ENCODE measurements at places on chromosomes 6 and 20.

DNA sequence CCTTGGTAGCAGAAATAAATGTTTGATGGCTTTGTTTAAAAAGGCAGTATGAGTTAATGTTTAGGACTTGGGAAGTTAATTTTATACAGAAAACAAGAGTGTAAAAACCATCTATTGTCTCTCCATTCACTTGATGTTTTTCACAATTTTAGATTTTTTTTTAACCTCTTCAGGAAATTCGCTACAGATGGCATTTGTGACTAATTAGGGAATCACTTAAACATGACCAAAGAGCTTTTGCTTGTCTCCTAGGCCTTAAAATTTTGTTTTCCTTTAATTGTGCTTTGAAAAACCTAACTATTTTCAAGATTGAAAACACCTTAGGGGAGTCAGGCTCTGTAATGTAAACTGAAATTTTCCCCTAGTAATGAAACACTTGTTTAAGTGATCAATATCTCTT lies 17.3 kb downstream of the TULP4 start:
- DNase-seq, result no peak

DNA sequence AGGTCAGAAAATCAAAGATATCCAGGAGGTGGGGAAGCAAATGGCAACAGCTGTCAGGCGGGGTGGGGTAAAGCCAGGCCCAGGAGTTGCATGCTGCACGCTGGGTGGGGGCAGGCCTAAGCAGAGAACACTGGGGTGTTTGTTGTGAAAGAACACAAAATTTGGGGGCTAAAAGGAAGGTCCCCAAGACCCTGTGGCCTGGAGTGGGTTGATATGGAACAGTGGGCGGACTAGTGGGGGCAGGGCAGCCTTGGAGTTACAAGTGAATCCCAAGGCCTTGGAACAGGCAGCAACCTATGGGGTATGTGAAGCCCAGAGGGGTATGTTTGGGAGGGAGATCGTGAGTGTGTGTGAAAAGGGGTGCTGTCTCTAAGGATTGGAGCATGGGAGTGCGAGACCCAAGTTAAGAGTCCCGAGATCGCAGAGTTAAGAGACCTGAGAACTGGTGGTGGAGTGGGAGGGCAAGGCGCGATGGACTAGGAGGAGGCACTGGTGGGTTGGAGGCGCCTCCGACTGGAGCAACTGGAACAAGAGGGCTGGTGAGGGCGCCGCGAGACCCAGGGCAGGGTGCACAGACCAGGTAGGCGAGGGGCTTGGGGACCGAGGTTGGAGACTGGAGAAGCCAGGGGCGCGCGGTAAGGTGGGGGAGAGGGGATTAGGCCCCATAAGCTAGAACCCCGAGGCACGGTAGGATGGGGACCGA lies 658 bp downstream of the CUL7 start:
- peak; percentile 20 for DNase-seq

- DNase-seq, result no peak
These were observed 112.2 kb upstream of the LAMP5 start for GRCh38 chr20:9402141-9402540.

- no peak for DNase-seq
These were observed 45.9 kb upstream of the CSE1L start for GRCh38 chr20:48999890-49000870.

- DNase-seq, result no peak
These were observed 1040.7 kb upstream of the ADGRB3 start for GRCh38 chr6:67594366-67594765.

- no peak for DNase-seq
These were observed 320.0 kb downstream of the GJA1 start for GRCh38 chr6:121755485-121755884.

GRCh38 chr6:169527306-169527705 lies 174.5 kb downstream of the WDR27 start:
- no peak for DNase-seq

DNA sequence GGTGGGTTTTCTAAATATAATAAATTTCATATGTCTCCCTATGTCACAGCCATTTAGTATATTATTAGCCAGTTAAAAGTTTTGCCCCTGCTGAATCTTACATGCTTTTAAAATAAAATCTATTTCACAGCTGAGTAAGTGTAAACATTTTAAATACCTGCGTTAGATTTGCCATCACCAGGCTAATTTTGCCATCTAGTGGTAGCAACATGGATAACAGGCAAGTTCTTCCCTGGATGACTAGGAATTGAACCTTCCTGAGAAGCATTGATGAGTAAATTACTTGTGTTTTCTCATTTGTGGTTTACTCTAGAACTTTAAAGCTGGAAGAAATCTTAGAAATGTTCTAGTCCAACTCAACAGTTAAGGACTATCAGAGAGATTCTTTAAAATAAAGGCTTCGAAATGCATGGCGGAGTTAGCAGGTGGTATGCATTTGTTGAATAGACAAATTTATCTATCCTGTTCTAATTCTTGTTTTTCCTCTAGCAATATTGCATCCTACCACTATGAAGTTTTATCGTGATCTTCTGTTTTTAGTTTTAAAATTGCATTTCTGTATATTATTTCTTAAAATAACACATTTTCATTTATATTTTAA lies 2.6 kb downstream of the PRSS35 start:
- DNase-seq, result peak; percentile 51

GRCh38 chr20:8043687-8044282 lies 24.2 kb upstream of the TMX4 start:
- peak; percentile 70 for DNase-seq

GRCh38 chr6:24545183-24545582 lies 50.4 kb downstream of the ALDH5A1 start:
- DNase-seq, result no peak

GRCh38 chr20:22962567-22963439 lies 72.3 kb upstream of the SSTR4 start:
- DNase-seq, result no peak

GRCh38 chr6:127938701-127939100 lies 37.8 kb upstream of the THEMIS start:
- peak; percentile 70 for DNase-seq

DNA sequence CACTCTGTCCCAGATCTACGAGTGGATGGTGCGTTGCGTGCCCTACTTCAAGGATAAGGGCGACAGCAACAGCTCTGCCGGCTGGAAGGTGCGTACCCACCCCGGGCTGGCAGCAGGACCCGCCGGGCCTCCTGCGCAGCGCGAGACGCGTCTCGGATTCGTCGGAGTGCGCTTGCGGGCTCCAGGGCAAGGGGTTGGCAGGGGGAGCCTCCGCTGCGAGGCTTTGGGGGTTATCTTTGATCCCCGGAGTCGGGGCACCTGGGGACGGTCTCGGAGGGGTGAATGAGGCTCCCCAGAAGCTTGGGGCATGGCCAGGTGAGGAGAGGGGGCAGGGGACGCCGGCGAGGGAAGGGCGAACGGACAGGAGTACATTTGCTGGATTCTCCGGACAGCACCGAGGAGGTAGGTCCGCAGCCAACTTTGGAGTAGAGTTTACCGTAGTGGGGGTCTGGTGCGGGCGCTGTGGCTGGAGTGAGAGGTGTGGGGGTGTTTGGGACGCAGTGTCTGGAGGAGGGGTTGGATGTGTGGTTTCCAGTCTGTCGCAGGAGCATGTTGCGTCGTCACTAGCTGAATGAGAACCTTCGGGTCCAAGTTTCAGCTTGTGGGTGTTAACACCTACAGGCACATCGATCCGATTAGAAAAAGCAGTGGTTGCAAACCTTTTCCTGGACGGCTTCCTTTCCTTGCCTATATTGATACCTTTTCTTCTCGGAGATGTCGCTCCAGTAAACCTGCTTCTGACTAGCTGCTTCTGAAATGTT lies 1.2 kb downstream of the FOXO3 start:
- DNase-seq, result no peak

DNA sequence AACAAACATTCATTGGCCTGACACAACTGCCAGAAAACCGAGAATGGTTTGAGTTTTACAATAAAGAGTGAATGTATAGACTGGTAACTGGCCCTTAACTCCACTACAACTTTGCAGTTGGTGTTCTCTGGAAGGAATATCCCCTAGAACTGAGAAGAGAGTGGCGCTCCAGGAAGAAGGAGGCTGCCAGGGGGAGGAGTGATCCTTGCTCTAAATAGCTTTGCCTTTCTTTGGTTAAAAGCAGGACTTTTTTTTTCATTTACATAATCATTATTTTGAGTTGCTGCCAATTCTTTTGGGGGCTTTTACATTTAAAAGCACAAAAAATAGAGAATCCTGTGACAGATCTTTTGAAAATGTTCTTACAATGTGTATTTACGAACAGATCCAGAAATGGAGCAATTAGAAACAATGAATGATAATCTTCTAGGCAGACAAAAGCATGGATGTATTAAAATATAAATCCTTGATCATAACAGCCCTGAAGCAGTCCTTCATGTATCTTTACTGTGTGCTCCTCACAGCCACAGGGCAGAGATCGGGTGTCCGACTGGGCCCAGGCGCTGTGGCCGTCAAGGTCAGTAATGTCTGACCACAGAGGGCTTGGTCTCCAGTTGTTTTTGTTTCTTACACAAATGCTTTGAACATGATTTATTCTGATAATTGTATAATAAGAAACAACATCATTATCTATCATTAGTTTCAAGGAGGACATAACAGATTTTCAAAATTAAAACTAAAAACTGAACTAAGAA lies 612.2 kb downstream of the HDGFL1 start:
- DNase-seq, result no peak

DNA sequence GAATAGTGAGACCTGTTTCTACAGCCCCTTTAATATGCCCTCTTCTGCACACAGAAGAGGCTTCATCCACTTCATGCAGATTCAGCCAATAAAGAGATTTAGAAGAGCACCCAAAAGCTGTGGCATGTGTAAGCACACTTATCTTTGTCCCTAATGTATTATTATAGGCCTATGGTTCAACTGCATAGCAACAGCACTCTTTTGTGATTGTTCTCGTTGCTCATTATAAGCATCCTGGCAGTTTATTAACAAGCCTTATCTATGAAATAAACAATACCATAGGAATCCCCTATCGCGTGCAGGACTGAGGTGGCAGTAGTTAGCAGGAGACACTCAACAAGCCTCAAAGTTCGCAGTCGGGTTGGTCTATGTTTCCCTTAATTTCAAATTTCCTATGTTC lies 138.5 kb upstream of the BEND6 start:
- DNase-seq, result no peak

DNA sequence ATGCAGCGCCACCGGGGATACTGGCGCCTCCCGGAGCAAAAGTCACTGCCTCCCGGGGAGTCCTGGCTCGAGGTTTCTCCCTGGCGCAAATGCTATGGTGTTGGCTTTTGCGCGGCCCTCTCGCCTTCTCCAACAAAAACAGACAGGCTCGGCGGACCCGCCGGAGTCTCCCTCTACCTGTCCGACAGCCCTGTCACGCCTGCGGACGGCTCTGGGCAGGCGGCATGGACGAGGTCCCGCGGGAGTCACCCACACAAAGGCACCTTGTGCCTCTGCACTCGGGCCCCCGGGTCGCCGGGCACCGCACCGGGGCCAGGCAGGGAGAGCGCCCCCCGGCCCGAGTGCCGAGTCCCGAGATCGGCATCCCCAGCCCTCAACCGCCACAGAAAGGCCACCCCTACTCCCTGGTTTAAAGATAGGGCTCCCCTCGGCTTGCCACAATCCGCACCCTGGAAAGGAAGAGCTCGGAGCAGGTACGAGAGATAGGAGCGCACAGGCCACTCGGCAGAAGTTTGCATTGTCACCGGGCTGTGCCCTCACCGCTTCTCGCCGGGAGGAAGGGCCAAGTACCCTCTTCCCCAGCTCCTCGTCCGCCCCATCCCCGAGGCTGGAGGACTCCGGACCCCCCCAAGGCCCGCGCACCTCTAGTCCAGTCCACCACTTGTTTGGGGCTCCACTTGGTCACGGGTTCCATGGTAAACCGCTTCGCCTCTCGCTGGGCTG lies 903 bp downstream of the CNKSR3 start:
- DNase-seq, result no peak

GRCh38 chr6:115668781-115669180 lies 391.9 kb downstream of the FRK start:
- DNase-seq, result no peak

DNA sequence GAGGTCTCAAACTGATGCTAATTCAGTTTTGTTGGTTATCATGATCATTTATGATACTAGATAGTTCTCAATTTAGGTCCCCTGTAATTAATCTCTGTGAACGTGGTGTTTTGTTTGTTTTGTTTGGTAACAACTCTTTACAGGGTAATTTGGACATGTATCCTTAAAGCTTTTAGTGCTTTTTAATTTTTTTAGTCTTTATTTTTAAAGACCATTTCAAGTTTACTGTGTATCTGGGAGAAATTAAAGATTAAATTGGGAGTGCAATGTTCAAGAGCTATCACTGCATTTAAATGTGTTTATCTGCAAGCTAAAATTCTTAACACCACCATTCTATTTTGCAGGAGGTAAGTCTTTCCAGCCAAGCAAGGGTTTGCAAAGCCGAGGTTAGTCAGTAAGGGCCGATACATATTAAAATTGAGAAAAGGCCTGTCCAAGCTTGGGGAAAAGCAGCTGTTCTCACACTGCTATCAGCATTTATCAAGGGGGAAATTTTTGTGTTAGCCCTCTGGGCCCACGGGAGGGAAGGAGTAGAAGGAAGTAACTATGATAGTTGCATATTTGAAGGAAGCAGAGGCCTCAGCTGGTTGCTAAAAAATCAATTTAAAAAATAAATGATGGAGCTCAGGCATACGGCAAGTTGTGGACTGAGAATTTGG lies 59.3 kb upstream of the ZNF217 start:
- DNase-seq, result no peak

DNA sequence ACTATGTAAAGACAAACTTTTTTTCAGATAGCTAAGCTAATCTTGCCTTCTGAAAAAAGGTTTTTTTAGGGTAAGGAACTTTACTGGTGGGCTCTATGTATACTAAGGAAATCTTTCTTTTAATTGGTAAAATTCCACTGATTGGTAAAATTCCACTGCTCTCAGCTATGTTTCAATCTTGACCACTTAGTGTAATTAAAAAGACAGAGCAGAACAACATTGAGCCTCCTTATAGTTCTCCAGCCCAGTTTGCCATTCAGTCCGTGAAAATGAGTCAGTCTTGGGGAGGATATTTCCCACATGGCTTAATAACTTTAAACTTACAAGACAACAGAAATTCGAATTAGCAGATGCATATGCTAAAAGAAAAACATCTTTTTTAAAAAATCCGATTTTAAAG lies 92.7 kb downstream of the EYA4 start:
- DNase-seq, result no peak

GRCh38 chr6:128303870-128304269 lies 216.5 kb downstream of the PTPRK start:
- DNase-seq, result no peak

DNA sequence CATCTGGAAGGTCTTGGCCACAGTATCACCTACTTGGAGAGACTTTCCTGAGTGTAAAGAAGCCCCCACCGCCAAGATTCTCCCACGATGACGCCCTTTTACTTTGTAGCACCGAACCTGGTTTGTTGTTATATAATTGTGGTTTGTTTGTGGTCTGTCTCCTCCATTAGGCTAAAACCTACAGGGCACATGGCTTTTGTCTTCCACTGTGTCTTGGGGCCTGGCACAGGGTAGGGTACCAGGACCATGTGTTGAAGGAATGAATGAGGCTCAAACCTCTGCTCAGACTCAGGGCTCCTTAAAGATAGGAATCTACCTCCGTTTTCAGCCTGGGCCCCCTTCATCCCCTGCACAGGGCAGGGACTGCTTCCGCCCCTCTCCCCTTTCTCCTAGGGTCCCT lies 59.4 kb upstream of the CCDC167 start:
- DNase-seq, result no peak

Measured in activated CD4-positive, alpha-beta T cell treated with anti-CD3 and anti-CD28 coated beads, Interleukin-10, Interleukin-2, amounts not matched to agents 100 ng/mL and 50 ng/mL, durations not matched to agents 16 hours and 8 hours (primary cell).